ENCODE measurements at places on chromosomes 16 and 17. TPM values are rescaled to one million over a fixed set of nuclear protein-coding genes. Genes with fewer than 3 reads are reported as not detected.

DNA sequence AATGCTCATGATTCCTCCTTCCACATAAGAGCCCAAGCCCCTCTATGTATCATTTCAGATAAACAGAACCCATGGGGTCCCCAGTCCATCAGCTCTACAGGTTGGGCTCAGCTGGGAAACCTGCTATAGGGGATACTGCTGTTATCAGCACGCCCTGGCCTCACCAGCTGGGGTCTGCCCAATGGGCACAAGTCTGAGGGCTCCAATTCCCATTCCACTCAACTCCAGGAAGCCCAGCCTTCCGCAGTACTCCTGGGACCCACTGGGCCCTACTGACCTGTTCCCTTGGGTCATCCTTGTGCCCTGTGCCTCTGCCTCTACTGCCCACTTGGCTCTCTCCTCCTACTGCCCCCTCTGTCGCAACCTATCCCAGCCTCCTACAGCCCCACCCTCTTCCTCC is 16.2 kb upstream of the XYLT2 start:
- H3K4me3 ChIP-seq: no peak overlapping the region
- peaks cover 30% of the 10 kb centered on the region for H3K4me1 ChIP-seq
- H3K27ac ChIP-seq: no peak overlapping the region
- DNase-seq: no peak

DNA sequence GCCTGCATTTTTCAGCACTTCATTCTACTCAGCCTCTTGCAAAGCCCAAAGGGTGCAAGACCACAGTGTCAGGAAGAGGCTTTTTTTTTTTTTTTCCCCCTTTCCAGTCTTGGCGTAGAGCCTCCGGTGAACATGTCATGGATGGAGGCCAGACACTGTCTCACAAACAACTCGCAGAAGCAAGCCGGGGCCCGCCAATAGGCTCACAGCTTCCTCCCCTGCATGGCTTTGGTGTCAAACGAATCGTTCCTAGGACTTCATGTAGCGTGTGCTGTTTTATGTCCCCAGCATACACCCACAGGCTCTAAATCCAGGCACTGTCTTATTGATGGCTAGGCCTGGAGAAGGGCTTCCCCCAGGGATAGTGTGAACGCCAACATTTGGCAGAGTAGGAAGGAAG is 457.7 kb upstream of the MAF start:
- H3K27ac ChIP-seq: no peak overlapping the region
- no peak for DNase-seq
- no peaks in the 10 kb centered on the region for H3K36me3 ChIP-seq
- no peak overlapping the region for H3K4me3 ChIP-seq
- no peaks in the 10 kb centered on the region for H3K27me3 ChIP-seq

GRCh38 chr16:60727851-60728250 is 1308.4 kb downstream of the CDH8 start:
- H3K4me3 ChIP-seq: no peak overlapping the region
- no peaks in the 10 kb centered on the region for H3K4me1 ChIP-seq
- no peak overlapping the region for H3K27ac ChIP-seq
- DNase-seq: no peak
- H3K27me3 ChIP-seq: no peaks in the 10 kb centered on the region
- peaks cover 2% of the 10 kb centered on the region for H3K36me3 ChIP-seq

- no peak overlapping the region for H3K27ac ChIP-seq
- H3K36me3 ChIP-seq: no peaks in the 10 kb centered on the region
- no peak overlapping the region for H3K4me3 ChIP-seq
- peaks cover 27% of the 10 kb centered on the region for H3K27me3 ChIP-seq
- no peak for DNase-seq
Observed at GRCh38 chr16:71410146-71410545, 31.7 kb downstream of the TLE7 start.

DNA sequence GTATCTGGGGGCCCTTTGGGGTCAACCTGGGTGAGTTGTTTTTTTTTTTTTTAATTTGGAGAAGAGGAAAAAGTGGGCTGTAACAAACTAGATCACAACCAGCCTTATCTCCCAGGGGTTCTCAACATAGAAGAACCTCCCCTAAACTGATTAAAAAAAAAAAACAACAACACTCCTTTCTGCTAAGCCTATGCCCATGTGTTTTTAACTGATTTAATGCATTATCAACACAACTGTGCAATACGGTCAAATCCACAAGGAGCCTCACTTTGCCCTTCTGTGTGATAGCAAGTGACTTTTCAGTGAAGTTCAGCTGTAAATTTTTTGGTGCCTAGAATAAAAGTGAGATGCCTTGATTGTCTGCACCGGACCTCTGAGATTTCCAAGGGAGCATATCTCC is 646 bp downstream of the MYH11 start:
- peaks cover 26% of the 10 kb centered on the region for H3K27me3 ChIP-seq
- no peak overlapping the region for H3K4me3 ChIP-seq
- no peaks in the 10 kb centered on the region for H3K36me3 ChIP-seq
- no peak for DNase-seq
- H3K4me1 ChIP-seq: peaks cover 5% of the 10 kb centered on the region

DNA sequence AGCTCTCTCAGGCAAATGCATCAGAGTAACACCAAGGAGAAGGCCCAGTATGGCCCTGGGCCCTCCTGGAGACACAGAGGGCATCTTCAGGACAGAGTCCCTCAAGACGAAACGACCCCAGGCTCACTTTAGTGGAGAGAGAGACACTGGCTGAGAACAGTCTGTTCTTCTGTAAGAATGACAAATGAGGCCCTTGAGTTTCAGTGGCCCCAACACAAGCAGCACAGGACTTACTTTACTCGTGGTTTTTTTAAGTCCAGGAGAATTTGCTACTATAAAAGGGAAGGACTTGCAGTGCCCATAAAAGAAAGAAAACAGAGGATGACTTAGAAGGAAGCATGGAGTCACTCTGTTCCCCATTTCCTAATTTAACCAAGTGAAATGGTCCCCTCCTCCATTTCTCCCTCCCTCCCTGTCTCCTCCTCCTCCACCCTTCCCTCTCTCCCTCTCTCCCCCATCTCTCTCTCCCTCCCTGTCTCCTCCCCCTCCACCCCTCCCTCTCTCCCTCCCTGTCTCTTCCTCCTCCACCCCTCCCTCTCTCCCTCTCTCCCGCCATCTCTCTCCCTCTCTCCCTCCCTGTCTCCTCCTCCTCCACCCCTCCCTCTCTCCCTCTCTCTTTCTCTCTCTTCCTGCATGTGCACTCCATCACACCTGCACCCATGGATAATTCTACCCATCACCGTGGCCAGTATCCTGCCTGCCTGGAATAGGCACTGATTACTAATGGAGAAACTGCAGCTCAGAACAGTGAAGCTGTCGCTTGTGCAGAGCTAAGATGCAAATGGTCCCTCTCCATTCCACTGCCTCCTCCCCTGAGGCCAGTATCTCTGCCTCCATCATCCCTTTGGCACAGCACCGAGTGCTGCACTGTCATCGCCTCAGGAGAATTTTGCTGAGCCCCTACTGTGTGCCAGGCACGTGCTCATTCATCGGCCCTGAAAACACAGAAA is 47.3 kb upstream of the RBFOX3 start:
- no peak for DNase-seq
- H3K27ac ChIP-seq: no peak overlapping the region
- peaks cover 46% of the 10 kb centered on the region for H3K27me3 ChIP-seq
- peaks cover 2% of the 10 kb centered on the region for H3K4me1 ChIP-seq
- H3K36me3 ChIP-seq: no peaks in the 10 kb centered on the region

DNA sequence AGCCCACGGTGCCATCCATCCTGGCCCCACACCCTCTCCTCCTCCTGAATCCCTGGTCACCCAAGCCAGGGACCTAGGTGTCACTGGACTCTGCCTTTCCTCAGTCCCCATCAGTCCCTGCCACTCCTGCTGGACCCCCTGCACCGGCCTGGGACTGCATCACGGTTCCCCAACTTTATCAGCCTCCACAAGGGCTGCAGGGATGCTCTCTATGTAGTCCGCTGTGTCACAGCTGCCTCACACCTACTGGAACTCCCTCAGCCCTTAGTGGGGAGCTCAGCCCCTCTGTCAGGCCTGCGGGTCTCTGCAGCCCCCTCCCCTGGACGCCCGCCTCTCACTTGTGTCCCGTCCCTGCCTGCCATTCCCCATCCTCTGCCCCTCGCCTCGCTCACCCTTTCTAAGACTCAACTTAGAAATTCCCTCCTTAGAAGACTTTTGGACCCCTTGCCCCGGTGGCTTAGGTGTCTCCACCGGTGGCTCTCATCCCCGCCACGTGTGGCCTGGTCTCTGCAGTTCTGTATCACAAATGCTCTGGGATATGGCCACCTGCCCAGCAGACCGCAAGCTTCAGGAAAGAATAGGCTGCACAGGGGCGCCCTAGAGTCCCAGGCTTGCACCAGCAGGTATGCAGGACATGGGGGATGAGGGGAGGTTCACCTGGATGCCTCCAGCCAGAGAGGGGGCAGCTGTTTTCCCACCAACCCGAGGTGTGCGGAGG is 62.9 kb downstream of the PRMT7 start:
- DNase-seq: no peak
- H3K4me1 ChIP-seq: peaks cover 21% of the 10 kb centered on the region
- no peak overlapping the region for H3K27ac ChIP-seq
- no peak overlapping the region for H3K4me3 ChIP-seq
- H3K36me3 ChIP-seq: no peaks in the 10 kb centered on the region

The MOSMO gene
- 8.1 TPM for total RNA-seq

The C16orf86 gene
- 2.5 TPM for total RNA-seq

The CLEC10A gene
- not detected for total RNA-seq

The AATK gene
- 0.78 TPM for total RNA-seq

The GRAP gene
- 9.9 TPM for total RNA-seq
